ENCODE measurements at places on chromosomes 5 and 9. TPM values are rescaled to one million over a fixed set of nuclear protein-coding genes. Genes with fewer than 3 reads are reported as not detected.

- peaks cover 3% of the 10 kb centered on the region for H3K4me1 ChIP-seq
- no peak for DNase-seq
- H3K36me3 ChIP-seq = no peaks in the 10 kb centered on the region
- H3K27me3 ChIP-seq = peaks cover 27% of the 10 kb centered on the region
- H3K4me3 ChIP-seq = no peak overlapping the region
Observed at GRCh38 chr5:123285122-123286023, 137.8 kb downstream of the CEP120 start.

DNA sequence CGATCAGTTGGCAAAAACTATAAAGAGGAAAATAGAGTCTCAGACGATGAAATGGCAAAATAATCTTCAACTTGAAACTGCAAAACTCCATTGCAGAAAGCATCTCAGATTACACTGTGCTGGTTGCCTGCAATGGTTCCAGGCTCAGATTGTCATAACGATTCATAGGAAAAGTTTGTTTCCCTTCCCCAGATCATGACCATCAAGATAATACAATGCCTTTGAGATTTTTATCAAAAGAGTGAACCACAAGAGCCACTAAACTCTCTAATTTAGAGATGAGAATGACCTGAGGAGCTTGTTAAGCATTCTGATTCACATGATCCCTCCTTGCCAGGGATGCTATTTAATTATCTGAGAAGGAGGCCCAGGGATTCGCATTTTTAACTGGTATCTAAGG, 52.6 kb upstream of the ITGA1 start:
- H3K4me1 ChIP-seq = peaks cover 12% of the 10 kb centered on the region
- DNase-seq = no peak
- H3K36me3 ChIP-seq = peaks cover 2% of the 10 kb centered on the region
- H3K27ac ChIP-seq = no peak overlapping the region
- no peak overlapping the region for H3K4me3 ChIP-seq
- no peaks in the 10 kb centered on the region for H3K27me3 ChIP-seq

Gene PCDHB4
- total RNA-seq = not detected

DNA sequence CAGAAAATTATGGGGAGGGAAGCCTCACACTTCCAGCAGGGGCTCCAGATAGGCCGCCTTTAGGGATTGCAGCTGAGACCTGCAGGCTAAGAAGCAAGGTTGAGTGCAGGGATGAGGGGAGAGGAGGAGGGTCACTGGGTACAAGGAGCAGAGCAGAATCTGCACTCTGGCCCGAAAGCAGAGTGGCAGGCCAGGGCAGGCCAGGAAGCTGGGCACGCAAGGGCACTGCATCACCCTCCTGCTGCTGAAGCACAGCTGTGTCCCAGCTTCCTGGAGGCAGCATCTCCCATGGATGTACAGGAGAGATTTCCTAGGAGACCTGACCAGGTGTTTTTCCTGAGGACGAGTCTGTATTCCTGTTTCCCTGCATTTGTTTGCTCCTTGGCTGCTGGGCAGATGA, 92.1 kb downstream of the SYK start:
- H3K4me1 ChIP-seq = no peaks in the 10 kb centered on the region
- no peak overlapping the region for H3K27ac ChIP-seq
- no peaks in the 10 kb centered on the region for H3K36me3 ChIP-seq
- no peak overlapping the region for H3K4me3 ChIP-seq

Gene OLFM1
- total RNA-seq = not detected

- no peak overlapping the region for H3K27ac ChIP-seq
- peaks cover 8% of the 10 kb centered on the region for H3K36me3 ChIP-seq
- H3K27me3 ChIP-seq = no peaks in the 10 kb centered on the region
- no peak overlapping the region for H3K4me3 ChIP-seq
- no peaks in the 10 kb centered on the region for H3K4me1 ChIP-seq
- no peak for DNase-seq
Observed at GRCh38 chr9:128841694-128842492, 12.3 kb upstream of the SPOUT1 start.

Gene RBM22
- 59.9 TPM for total RNA-seq

Gene FBN2
- not detected for total RNA-seq

Gene FOXI1
- total RNA-seq = not detected

Gene MPDZ
- total RNA-seq = not detected

- peaks cover 72% of the 10 kb centered on the region for H3K4me1 ChIP-seq
- H3K27me3 ChIP-seq = no peaks in the 10 kb centered on the region
- DNase-seq = no peak
- no peaks in the 10 kb centered on the region for H3K36me3 ChIP-seq
Observed at GRCh38 chr9:115010874-115011273, 80.5 kb upstream of the TNFSF8 start.

DNA sequence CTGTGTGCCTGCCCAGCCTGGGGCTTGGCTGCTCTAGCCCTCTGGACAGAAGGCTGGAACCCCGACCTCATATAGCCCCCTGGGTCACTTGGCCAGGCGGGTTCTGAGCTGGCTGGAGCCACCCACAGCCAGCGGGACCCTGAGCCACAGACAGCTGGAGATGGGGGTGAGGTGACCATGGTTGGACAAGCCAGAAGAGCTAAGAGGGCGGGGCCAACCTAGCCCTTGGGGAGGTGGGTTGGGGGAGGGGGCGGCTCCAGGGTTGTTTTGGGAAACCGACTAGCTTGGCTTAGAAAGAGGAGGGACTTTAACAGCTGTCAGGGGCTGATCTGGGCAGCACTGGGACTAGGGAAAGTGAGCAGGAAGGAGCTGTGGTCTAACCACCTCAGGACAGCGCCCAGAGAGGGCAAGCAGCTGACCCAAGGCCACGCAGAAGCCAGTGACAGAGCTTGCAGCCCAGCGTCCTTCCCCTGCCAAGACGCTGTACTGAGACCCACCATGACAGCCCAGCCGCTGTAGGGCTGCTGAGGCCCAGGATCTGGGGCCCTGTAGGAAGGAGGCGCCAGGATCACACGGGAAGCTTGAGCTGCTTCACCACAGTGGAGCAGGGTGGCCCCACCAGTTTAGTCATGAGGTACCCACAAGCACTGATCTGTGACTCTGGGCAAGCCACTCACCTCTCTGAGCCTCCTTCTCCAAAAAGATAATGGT, 2.2 kb downstream of the AIF1L start:
- no peak for DNase-seq
- H3K4me1 ChIP-seq = peaks cover 3% of the 10 kb centered on the region
- H3K36me3 ChIP-seq = no peaks in the 10 kb centered on the region
- peaks cover 28% of the 10 kb centered on the region for H3K27me3 ChIP-seq

GRCh38 chr9:79570448-79571308, 1.1 kb upstream of the TLE4 start:
- peaks cover 19% of the 10 kb centered on the region for H3K27me3 ChIP-seq
- peaks cover 27% of the 10 kb centered on the region for H3K4me1 ChIP-seq
- H3K4me3 ChIP-seq = no peak overlapping the region
- peak overlapping the region; percentile 80 for H3K27ac ChIP-seq

Gene FER
- total RNA-seq = 9.3 TPM

DNA sequence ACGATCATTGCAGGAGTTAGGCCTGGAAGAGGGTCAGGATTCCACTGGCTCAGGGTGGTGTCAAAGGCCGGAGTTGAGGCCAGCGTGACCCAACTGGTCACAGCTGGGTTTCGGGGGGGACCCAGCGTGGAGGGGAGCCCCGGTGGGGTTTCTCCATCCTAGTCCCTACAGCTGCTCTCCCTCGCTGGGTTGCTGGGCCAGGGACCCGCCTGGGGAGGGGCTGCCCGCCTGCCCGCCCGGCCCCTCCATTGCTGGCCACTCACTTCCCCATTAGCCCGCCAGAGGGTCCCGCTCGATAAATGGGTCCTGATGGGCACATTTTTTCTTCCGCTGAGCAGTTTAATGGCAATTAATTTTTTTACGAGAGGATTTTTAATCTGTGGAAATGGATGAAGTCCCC, 8.8 kb downstream of the CCDC187 start:
- H3K4me1 ChIP-seq = no peaks in the 10 kb centered on the region
- H3K4me3 ChIP-seq = no peak overlapping the region
- no peaks in the 10 kb centered on the region for H3K36me3 ChIP-seq
- no peak for DNase-seq
- H3K27ac ChIP-seq = no peak overlapping the region

Gene BASP1
- 1.3 TPM for total RNA-seq

- H3K27me3 ChIP-seq = peaks cover 2% of the 10 kb centered on the region
- H3K4me1 ChIP-seq = peaks cover 21% of the 10 kb centered on the region
- no peaks in the 10 kb centered on the region for H3K36me3 ChIP-seq
- no peak for DNase-seq
- no peak overlapping the region for H3K27ac ChIP-seq
Observed at GRCh38 chr9:127051881-127052595, 70.4 kb downstream of the ANGPTL2 start.

GRCh38 chr9:125889112-125889475, 141.9 kb downstream of the PBX3 start:
- no peaks in the 10 kb centered on the region for H3K36me3 ChIP-seq
- peak; percentile 21 for DNase-seq
- no peak overlapping the region for H3K27ac ChIP-seq
- H3K27me3 ChIP-seq = peaks cover 19% of the 10 kb centered on the region
- peak overlapping the region; percentile 66 for H3K4me3 ChIP-seq

GRCh38 chr9:27090231-27090630, 18.8 kb upstream of the TEK start:
- DNase-seq = no peak
- peaks cover 2% of the 10 kb centered on the region for H3K4me1 ChIP-seq
- no peaks in the 10 kb centered on the region for H3K36me3 ChIP-seq
- H3K4me3 ChIP-seq = no peak overlapping the region
- H3K27me3 ChIP-seq = peaks cover 10% of the 10 kb centered on the region

Gene RANBP3L
- 0.16 TPM for total RNA-seq

DNA sequence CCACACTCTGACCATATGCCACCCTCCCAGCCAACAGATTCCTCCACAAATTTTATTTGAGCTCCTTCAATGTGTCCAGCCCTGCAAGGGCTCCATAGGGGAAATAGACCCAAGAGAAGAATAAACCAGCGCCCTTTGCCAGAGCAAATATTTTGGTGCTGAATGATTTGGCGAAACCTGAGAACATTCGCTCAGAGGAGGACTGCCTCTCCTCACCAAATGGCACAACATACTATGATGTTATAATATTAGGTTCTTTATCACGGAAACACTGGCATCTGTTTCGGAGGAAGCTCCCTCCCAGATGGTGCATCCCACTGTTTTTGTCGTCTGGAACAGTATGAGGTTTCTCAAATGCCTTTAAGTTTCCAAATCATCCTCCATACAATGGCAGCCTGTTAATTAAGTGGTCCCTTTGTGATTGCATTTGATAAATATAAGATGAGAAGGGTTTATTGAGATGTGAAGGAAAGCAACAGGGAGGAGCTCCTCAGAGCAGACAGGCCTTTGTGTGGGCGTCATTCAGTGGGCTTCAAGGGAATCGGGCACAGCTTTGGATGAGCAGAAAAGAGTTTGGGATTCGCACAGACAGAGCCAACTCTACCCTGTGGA, 139.1 kb upstream of the ADRA1B start:
- H3K27me3 ChIP-seq = peaks cover 45% of the 10 kb centered on the region
- no peak overlapping the region for H3K4me3 ChIP-seq
- peaks cover 34% of the 10 kb centered on the region for H3K4me1 ChIP-seq
- H3K27ac ChIP-seq = no peak overlapping the region
- no peak for DNase-seq

DNA sequence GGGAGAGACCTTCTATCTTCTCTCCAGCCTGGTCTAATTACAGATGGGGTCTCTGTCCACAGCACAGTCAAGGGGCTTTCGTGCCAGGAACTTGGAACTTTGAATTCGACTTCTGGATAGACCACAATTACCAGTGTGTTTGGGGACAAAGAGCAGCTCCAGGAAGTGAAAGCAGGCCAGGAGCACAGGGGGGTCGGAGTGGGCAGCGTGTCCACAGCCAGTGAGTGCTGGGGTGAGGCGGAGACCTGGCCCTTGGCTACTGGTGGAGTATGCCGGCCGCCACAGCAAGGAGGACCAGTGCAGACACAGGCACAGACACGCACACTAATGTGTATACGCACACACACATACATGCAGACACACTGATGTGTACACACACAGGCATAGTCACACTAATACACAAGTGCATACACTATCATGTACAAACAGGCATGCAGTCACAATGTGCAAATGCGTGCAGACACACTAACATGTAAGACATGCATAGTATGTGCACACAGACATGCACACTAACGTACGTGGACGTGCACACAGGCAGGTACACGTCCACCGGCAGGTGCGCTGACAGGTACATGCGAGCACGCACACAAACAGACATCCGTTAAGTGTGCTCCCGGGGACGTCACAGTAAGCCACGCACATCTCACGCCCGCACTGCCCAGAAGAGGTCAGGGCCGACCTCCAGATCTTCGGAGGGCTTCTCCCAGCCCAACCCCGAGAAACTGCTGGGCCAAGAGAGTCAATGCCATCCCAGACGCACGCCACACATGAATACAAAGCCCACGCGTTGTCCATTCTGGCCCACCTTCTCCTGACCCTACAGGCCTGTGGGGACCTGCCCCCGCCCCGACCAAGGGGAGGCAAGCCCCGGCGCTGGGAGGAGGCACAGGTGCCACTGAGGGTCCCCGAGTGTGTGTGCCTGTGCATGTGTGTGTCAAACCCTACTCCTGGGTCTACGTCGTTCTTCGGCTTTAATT, 46.5 kb downstream of the NKD2 start:
- no peak for DNase-seq
- H3K27ac ChIP-seq = no peak overlapping the region
- peaks cover 5% of the 10 kb centered on the region for H3K36me3 ChIP-seq
- H3K4me1 ChIP-seq = no peaks in the 10 kb centered on the region
- no peaks in the 10 kb centered on the region for H3K27me3 ChIP-seq

DNA sequence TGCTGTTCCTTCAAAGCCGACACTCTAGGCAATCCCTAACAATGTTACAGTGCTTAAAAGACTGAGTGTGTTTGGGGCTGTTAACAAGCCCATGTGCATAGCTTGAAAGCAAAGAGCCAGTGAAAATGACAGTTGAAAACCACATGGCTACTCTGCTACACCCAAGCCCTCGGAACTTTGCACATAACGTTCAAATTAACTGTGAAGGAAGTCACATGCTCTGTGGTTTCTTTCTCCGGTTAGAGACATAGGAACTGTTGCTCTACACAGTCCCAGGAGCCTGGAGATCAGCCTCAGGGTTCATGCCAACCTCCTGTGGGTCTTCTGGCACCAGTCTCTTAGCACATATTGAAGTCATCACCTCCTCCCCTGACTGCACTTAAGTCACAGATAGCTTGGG, 51.1 kb downstream of the C9orf152 start:
- H3K27me3 ChIP-seq = no peaks in the 10 kb centered on the region
- peak; percentile 27 for DNase-seq
- peaks cover 59% of the 10 kb centered on the region for H3K4me1 ChIP-seq

- H3K27ac ChIP-seq = no peak overlapping the region
- H3K4me3 ChIP-seq = no peak overlapping the region
- peaks cover 65% of the 10 kb centered on the region for H3K4me1 ChIP-seq
- no peak for DNase-seq
- peaks cover 46% of the 10 kb centered on the region for H3K36me3 ChIP-seq
Observed at GRCh38 chr9:120787933-120788332, 5.3 kb downstream of the FBXW2 start.

- no peaks in the 10 kb centered on the region for H3K36me3 ChIP-seq
- DNase-seq = no peak
- H3K27me3 ChIP-seq = peaks cover 7% of the 10 kb centered on the region
- no peaks in the 10 kb centered on the region for H3K4me1 ChIP-seq
- no peak overlapping the region for H3K27ac ChIP-seq
Observed at GRCh38 chr9:1267581-1267980, 217.4 kb downstream of the DMRT2 start.

Gene ADGRV1
- 0.12 TPM for total RNA-seq
